ENCODE measurements at places on chromosomes 11 and 22.

GRCh38 chr22:45934659-45935341 lies 42.2 kb downstream of the WNT7B start:
- no peak for DNase-seq

- no peak for DNase-seq
Measured at GRCh38 chr22:48494256-48494967, 1333.3 kb downstream of the BRD1 start.

- peak; percentile 94 for DNase-seq
Measured at GRCh38 chr11:45921561-45922424, 663 bp upstream of the LARGE2 start.

DNA sequence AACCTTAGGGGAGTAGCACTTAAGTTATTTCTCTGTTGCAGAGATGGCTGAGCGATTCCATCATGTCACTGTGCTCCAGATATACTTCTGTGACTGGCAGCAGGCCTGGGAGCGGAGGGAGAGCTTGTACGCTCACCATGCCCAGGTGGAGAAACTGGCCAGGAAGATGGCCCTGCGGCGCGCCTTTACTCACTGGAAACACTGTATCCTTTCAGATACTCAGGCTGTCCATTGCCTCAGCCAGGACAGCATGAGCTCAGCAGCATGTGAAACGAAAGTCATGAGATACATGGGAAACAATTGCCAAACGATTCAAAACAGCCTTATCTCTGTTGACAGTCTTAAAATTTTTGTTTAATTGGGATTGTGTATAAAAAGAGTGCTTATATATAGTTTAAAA lies 78.9 kb downstream of the SFI1 start:
- DNase-seq = no peak

- DNase-seq = no peak
Measured at GRCh38 chr22:27487600-27488452, 313.7 kb downstream of the MN1 start.

- DNase-seq = no peak
Measured at GRCh38 chr11:95170294-95170693, 60.7 kb downstream of the SESN3 start.

DNA sequence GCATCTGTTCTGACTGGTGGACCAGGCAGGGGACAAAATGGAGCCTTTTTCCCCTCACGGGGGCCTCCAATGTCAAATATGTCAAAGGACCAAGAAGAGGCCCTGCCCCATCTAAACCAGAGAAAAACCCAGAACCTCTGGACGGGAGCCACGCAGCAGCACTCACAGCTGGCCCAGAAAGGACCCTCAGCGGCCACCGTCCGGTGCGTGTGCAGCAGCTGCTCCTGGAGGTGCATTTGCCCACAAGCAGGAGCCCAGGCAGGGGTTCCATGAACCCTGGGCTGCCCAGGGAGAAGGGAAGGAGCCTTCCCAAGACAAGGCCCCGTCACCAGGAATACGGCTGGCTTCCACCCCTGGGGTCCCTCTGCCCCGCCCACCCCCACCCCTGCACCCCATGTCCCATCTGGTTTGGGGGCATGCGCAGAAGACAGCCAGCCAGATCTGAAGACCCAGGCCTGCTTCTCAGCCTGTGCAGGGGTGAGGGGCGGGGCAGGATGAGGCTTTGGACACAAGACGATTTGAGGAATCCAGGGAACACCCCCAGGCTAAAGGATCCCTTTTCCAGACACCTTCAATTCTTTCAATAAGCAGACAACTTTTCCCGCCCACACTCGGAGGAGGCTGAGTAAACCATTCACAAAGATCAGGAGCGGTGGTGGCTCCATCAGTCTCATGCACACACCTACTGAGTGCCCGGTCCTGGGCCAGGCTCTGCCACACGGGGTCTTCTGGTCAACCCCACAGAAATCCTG lies 423.1 kb downstream of the SHANK2 start:
- DNase-seq = no peak

- no peak for DNase-seq
Measured at GRCh38 chr22:33327348-33327860, 269.2 kb upstream of the SYN3 start.

DNA sequence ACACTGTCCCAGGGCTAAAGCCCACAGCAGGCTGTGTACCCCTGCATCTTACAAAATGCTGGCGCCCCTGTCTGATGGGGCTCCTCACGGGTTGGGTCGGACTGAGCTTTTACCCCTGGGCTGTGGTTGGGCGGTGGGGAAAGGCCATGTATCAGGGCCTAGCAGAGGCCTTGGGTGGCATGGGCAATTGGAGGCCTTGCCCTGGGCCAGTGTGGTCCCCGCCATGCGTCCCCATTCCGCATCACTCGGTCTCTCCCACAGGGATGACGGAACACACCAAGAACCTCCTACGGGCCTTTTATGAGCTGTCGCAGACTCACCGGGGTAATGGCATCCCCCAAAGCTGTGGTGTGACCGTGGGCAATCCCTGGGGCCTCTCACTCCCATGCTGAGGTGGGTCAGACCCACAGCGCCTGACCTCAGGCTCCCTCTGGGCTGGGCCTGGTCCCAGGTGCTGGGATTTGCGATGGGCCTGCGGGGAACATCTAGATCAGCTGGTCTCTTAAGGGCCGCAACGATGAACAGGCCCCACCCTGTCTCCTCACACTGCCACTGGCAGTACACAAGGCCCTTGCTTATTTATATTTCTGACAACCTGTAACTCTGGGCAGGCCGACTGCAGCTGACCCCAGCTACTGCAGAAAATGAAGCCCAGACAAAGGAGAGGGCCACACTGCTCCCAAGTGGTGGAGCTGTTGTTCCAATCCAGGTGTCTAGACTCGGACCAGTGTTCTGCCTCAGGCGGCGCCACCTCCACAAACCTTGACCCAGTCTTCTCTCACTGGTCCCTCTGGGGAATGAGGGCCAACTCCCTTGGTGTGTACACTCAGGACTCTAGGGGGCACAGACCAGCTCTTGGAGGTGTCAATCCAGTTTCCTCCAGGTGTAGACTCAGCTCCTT lies 12.3 kb downstream of the SLC16A8 start:
- DNase-seq = no peak

DNA sequence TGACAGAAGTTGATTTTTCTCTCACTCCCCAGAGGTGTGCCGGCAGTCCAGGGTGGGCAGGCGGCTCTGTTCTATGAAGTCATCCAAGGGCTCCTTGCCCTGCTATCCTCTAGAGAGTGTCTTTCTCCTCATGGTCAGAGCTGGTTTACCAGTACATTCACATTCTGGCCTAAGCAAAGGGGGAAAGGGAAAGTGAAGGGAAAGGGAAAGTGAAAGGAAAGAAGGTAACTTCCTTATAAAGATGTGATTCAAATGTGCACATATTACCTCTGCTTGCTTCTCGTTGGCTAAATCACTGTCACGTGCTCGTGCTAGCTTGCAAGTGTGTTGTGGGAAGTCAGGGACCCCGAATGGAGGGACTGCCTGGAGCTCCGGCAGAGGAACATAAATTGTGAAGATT lies 2.9 kb upstream of the HTATIP2 start:
- DNase-seq = no peak

- DNase-seq = no peak
Measured at GRCh38 chr22:41229730-41230400, 10.9 kb downstream of the CHADL start.

GRCh38 chr11:80593648-80594374 lies 1153.0 kb upstream of the TENM4 start:
- DNase-seq = no peak

DNA sequence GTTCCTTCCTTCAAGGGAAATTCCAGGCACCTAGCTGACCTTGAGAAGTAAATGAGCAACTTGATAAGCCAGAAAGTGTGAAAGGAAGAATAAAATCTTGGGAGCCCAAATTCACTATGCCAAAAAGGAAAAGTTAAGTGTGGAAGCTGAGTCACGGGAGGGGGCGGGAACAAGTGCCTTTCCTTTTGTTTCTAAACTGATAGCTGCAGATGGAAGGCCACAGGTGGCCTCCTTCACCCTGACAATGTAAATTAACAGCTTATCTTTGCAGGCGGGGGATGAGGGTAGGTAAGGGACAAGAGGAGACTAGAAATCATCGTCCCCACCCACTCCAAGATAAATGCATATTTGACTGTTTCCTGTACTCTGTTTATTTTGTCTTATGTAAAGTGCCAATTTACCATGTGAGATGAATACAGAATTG lies 36.4 kb upstream of the TREH start:
- peak; percentile 77 for DNase-seq

GRCh38 chr22:46428602-46429324 lies 93.2 kb downstream of the TRMU start:
- no peak for DNase-seq

DNA sequence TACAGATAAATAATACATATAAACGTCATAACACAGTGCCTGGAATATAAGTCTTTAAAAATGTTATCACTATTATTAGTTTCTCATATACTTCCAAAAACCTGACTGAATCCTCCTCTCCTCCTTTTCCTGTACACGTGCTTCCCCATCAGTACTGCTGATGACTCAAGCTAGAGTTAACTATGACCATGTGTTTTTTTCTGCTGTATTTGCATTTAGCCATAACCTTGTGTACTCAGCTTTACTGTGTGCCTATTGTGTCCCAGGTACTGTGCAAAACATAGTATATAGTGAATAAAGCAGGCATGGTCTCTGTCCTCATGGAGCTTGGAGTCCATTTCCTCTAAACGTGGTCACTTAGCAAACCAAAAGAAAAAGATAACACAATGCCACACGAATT lies 56.5 kb upstream of the ARHGAP32 start:
- peak; percentile 96 for DNase-seq

- DNase-seq = no peak
Measured at GRCh38 chr22:48208894-48209293, 1446.4 kb downstream of the TBC1D22A start.

- DNase-seq = no peak
Measured at GRCh38 chr11:124101737-124102136, 13.5 kb upstream of the VWA5A start.

GRCh38 chr11:108797578-108798100 lies 132.8 kb downstream of the DDX10 start:
- no peak for DNase-seq

DNA sequence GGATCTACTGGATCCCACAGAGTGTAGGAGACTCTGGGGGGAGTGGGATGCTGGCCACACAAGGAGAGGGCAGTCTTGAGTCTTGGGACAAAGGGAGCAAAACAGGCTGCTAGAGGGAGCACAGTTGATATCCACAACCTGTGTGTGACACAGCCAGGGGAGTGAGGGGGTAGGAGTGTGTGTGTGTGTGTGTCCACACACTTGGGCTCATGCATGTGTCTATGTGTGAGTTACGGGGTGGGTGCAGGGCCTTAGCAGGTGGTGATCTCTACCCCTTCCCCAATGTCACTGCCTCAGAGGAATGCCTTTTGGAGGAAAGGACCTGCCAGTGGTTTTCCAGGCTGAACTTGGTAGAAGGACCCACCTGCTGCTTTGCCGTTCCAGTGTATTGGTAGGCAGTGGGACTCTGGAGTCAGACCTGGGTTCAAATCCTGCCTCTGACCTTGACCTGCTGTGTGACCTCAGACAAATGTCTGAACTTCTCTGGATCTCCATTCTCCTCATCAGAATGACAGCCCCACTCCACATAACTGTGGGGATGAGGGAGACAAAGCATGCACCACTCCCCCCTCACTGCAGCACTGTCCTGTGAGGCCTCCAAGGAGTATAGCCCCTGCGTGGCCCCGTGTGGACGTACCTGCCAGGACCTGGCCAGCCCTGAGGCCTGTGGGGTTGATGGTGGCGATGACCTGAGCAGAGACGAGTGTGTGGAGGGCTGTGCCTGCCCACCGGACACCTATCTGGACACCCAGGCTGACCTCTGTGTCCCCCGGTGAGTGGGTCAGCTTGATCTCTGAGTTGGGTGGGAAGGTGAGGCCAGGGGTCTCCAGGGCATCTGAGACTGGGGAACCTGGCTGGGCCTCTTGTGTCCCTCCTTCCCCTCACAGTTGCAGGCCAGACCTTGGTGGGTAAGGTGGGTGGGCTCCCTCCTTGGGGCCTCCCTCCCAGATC lies 27.4 kb downstream of the OTOG start:
- DNase-seq = no peak

GRCh38 chr11:116930177-116930576 lies 92.8 kb upstream of the APOA1 start:
- no peak for DNase-seq

GRCh38 chr11:119739021-119739703 lies 10.2 kb upstream of the NECTIN1 start:
- DNase-seq = peak; percentile 83

DNA sequence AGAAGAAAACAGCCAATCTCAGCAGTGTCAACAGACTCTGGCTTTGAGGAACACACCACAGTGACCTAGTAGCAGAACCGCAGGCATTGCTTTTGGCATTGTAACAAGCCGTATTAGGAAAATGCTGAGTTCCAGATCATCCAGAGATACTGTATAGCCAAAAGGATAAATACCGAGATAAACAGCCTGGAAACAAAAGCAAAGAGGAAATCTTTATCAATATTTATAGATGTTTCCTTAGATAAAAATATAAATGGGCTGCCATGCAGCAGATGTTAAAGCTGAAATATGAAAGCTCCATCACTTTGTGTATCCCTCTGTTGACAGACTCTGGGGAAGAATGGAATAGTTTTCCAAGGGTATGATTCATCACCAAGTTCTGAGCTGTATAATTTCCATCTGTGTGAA lies 98.9 kb upstream of the TP53AIP1 start:
- no peak for DNase-seq
